Right renal cortex interstitium (tissue), 3 donors: ENCODE measurements at places on chromosomes 13 and 19.
A peak's percentile ranks its signal among the peaks of the same experiment; 100 is the strongest.

GRCh38 chr19:15644816-15645215 lies 4.1 kb downstream of the CYP4F3 start:
- no peak for DNase-seq

DNA sequence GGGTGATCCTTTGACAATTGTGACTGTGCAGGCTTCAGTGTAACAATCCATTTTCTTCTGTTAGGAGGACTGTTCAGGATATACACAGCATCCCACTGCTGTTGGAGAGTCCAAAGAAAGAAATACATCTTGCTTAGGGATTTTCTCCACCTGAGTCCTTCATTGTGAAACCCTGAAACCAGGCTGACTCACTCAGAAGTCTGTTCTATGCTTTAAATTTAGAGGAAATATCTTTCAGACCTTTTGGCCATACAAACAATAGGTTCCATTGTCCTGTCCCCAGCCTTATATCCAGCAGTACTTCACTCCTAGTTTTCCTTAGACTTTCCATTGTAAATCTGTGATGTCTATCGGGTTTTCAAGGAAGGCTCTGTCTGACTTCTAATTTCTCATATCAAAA lies 379.1 kb downstream of the SUCLA2 start:
- DNase-seq = no peak

DNA sequence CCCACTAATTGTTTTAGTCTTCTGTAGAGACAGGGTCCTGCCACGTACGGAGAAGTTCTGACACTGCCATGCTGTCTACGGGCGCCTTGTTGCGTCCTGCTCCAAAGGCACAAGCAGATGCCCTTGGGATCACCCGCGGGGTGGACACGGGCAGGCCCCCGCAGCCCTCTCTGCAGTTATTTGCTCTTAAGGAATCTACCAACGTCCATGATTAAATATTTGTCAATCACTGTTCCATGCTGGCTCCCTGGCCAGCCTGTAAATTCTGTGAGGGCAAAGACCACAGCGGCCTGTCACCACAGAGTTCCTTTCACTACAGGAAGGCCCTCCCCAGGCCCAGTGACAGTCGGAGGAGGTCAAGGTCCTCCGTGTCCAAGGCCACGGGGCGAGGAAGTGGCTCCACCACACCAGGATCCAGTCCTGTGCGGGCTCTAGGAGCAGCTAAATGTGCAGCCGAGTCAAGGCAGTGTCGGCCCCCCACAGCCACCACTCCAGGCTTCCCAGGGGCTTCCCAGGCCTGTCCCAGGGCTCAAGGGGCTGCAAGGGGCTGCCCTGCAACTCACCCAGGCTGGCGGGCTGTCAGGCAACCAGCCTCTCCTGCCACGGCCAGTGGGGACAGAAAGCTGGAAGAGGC lies 2.1 kb downstream of the RNF126 start:
- no peak for DNase-seq

DNA sequence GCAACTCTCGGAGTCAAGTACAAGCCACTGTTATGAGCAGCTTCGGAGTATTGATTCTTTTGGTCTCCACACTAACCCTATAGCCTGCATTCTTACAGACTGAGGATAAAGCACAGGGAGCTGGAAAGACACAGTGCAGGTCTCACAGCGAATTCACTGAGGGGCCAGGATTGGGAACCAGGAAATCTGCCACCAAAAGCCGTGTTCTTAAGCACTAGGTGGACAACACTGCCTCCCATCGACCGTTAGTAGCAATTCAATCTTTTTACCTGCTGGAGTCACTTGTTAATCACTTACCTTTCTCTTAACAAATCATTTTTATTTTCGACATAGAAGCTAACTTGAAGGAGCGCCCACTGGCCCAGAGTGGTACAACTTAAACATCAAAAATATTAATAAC lies 6.3 kb downstream of the PMIS2 start:
- DNase-seq = peak; percentile 31

DNA sequence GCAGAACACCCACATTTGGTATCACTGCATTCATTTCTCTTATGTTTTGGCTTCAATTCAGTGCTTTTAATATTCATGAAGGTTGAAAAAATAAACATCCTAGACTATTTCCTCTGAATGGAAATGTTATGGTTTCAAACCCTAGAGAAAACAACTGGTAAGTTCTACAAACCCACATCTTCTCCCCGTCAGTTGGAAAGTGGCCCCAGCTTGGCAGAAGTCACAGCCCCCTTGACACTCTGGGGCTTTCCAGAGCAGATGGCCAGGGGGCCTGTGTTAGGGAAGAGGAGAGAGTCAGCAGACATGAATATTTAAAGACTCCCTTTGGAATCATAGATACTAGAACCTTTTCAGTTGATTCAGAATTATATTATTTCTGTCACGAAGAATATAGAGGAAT lies 123.9 kb downstream of the SHISA2 start:
- DNase-seq = no peak

GRCh38 chr19:610801-611480 lies 21.3 kb downstream of the HCN2 start:
- no peak for DNase-seq

- DNase-seq = peak; percentile 87
Measured at GRCh38 chr19:57057036-57057686, 62.6 kb upstream of the USP29 start.

DNA sequence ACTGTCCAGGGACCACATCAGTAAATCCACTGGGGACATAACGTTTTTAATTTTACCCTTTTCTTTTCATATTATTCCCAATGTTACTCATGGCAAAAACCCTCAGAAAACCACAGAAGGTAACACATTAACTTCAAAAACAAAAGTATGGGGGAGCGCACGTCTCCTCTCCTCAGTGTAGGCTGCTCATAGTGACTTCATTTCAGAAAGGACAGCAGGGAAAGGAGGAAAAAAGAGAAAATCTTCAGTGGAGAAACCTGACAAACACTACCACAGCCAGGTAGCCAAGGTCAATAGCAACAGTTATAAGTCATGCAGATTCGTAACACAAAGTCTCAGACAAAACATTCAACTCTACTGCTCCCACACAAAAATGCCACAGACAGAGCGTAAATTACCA lies 21.4 kb downstream of the DZIP1 start:
- DNase-seq = no peak
